Hypothalamus (tissue), 51 donors: ENCODE measurements at places on chromosomes 6 and 20.
A peak's percentile ranks its signal among the peaks of the same experiment; 100 is the strongest.

DNA sequence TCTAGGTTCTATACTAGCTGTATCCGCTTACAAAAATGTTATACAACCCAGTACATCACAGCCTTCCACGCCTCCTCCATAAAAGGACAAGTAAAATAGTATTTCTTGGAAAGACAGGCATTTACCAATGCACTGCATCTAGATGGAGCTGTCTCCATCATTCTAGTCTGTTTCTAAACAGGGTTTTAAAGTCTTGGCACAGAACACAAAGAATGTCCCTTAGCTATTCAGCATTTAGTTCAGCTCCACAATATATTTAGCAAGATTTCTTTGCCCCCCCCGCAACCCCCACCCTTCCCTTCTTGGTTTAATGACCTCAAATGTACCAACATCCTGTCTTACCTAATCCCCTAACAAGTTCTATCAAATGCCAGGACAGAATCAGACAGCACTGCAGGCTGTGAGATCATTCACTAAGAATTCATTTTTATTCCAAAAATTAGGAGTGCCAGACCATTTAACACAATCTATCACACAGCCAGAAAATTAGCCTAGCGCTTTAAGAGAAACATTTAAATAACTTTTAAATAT is 198.6 kb downstream of the BACH2 start:
- no peak for DNase-seq

DNA sequence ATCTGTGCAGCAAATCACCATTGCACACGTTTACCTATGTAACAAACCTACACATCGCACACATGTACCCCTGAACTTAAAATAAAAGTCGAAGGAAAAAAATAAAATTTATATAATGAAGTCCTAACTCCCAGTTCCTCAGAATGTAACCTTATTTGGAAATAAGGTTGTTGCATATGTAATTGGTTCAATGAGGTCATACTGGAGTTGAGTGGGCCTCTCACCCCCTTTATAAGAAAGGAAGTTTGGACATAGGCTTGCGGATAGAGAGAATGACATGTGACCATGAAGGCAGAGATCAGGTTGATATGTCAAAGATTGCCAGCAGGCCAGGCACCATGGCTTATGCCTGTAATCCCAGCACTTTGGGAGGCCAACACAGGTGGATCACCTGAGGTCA is 16.1 kb upstream of the ZBTB22 start:
- DNase-seq: no peak

- no peak for DNase-seq
Observed at GRCh38 chr6:134058622-134059366, 6.4 kb upstream of the SLC2A12 start.

GRCh38 chr20:48667481-48667880 is 160.3 kb downstream of the PREX1 start:
- no peak for DNase-seq

GRCh38 chr6:75101896-75102295 is 104.0 kb downstream of the COL12A1 start:
- no peak for DNase-seq

GRCh38 chr20:31869942-31870725 is at the start of the genes DUSP15 and TTLL9:
DUSP15 (minus strand) TSS chr20:31870527; CDS start chr20:31870337, 190 bp downstream.
TTLL9 (plus strand) TSS chr20:31870634; CDS start chr20:31871127, 493 bp downstream.
- DNase-seq: peak; percentile 54

DNA sequence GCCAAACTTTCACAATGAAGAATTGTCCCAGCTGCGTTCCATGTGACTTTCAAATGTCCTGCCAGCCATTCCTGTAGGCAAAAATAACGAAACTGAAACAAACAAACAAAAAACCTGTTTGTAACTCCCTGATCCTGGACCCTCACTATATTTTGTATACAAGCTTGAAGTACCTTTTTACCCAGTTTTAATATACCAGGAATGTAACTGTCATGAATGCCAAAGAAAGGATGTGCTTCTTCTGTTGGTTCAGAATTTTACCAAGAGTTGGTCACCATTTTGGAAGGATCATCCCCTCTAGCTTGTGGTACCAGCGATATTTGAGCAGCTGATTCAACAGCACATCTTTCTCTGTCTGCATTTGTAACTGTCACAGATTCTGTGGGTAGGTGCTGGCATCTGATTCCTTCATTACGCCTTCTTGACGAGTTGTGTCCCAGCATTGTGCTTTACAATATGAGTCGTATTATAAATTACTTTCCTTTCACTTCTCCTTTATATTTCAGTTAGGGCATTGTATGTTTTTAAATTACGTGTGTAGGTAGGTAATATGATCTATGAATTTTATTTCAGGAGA is 93.9 kb downstream of the DLGAP4 start:
- no peak for DNase-seq

GRCh38 chr6:116661594-116661993 is 7.0 kb downstream of the ZUP1 start:
- DNase-seq: no peak

DNA sequence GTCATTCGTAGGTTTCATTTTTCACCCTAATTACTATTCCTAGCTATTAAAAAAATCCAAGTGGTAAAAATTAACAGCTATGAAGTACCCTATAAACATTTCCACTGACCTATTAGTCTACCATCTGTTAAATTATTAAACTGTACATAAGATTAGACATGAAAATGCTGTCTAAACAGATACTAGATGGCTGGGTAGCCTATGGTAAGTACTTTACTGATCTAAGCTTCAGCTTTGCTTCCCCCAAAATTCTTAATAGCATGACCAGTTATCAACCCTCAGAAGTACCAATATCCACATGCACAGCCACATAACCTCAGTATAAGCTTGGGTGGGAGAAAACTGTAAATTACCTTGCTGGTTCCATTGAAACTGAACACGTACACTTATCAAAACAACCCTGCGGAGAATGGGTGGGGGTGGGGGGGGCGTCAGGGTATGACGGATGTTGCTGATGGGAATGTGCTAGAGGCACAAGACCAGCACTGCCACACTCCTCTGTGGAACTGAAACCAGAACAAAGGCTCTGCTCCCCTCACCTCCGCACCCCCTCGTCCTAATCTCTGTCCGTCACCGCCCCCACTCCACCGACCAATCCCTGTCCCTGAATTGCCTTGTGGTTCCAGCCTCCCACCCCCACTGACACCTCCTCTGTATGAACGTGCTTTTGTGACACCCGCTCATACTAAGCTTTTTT is 45.3 kb downstream of the B4GALT5 start:
- DNase-seq: no peak

DNA sequence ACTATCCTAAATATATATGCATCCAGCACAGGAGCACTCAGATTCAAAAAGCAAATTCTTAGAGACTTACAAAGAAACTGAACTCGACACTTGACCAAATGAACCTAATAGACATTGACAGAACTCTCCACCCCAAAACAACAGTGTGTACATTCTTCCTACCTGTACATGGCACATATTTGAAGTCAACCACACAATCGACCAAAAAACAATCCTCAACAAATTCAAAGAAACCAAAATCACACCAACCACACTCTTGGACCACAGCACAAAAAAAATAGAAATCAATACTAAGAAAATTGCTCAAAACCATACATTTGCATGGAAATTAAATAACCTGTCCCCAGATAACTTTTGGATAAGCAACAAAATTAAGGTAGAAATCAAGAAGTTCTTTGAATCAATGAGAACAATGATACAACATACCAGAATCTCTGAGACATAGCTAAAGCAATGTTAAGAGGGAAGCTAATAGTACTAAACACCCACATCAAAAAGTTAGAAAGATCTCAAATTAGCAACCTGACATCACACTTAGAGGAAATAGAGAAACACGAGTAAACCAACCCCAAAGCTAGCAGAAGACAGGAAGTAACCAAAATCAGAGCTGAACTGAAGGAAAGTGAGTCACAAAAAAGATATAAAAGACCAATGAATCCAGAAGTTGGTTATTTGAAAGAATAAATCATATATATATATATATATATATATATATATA is 12.5 kb upstream of the TREM1 start:
- DNase-seq: no peak

GRCh38 chr6:125810445-125810844 is 19.7 kb downstream of the NCOA7 start:
- no peak for DNase-seq

DNA sequence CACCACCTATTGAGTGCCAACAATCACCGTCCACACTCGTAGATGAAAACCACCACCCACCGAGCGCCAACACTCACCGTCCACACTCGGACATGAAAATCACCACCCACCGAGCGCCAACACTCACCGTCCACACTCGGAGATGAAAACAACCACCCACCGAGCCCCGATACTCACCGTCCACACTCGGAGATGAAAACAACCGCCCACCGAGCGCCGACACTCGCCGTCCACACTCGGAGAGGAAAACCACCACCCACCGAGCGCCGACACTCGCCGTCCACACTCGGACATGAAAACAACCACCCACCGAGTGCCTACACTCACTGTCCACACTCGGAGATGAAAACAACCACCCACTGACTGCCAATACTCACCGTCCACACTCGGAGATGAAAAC is 129.3 kb downstream of the IRF4 start:
- no peak for DNase-seq

GRCh38 chr6:156617941-156618340 is 159.2 kb upstream of the ARID1B start:
- no peak for DNase-seq

DNA sequence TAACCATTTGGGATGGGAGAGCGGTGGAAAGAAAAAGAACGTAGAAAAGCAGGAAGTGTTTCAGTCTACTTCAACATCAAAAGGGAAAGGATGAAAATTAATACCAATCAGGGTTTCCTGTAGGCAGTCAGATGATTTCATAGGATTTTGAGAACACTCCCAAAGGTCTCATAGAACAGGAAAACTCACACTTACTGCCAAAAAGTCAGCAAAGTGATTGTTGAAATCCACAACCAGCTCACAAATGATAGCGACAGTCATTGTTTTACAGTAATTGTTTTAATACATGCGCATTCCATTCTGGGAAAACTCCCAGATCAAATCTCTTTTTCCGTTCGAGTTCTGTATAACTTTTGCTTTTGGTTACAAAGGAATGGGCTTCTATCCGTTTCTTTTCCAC is 5.3 kb upstream of the CNKSR3 start:
- DNase-seq: no peak

DNA sequence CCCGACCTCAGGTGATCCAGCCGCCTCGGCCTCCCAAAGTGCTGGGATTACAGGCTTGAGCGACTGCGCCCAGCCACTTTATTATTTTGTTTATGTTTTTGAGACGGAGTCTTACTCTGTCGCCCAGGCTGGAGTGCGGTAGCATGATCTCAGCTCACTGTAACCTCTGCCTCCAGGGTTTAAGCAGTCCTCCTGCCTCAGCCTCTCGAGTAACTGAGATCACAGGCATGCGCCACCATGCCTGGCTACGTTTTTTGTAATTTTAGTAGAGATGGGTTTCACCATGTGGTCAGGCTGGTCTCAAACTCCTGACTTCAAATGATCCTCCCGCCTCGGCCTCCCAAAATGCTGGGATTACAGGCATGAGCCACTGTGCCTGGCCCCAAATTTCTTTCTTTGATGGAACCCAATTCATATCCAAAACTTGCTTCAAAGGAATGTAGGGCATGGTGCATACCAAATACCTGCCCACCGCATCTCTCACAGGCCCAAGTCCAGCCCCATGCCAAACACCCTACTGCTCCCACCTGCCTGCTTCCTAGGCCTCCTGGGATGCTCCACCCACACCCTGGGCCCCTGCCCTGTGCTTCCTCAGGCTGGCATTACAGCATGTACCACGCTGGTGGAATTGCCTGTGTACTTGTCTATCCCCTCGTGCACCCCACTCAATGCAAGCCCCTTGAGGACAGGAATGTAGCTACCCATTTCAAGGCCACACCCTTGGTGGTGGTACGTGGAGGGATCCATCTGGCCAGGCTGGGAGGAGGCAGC is 4.9 kb upstream of the HMGA1 start:
- DNase-seq: no peak

- no peak for DNase-seq
Observed at GRCh38 chr20:21981179-21981578, 275.7 kb downstream of the PAX1 start.
